ENCODE measurements at places on chromosomes 11 and 22.

GRCh38 chr11:70480711-70481110 is 82.4 kb downstream of the CTTN start:
- no peak for DNase-seq

GRCh38 chr11:70210530-70210929 is 7.4 kb downstream of the FADD start:
- DNase-seq: no peak

- DNase-seq: no peak
These were observed 29.8 kb downstream of the RNF141 start for GRCh38 chr11:10511181-10511621.

- DNase-seq: no peak
These were observed 43.1 kb downstream of the BUD13 start for GRCh38 chr11:116729501-116730240.

DNA sequence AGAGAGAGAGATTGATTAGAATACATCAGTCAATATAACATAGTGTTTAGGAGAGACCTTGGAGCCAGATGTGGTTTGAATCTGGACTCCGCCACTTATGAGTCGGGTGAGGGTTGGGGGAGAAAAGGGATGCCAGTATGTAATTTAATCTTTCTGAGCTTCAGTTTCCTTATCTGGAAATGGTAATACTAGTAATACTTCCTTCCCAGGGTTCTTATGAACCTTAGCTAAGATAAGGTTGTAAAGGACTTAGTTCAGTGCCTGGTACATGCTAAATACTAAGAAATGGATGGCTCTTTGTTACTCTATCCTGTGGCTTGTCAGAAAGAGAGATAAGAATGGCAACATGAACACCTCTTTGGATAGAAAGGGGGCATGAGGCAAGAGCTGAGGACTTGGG is 226.1 kb upstream of the NARS2 start:
- DNase-seq: no peak

Measured in prostate gland (tissue), 2 donors.